ENCODE measurements at places on chromosomes 6 and 20. TPM values are rescaled to one million over a fixed set of nuclear protein-coding genes. Genes with fewer than 3 reads are reported as not detected.

BPIFA1 gene
- total RNA-seq, result 0.72 TPM

DNA sequence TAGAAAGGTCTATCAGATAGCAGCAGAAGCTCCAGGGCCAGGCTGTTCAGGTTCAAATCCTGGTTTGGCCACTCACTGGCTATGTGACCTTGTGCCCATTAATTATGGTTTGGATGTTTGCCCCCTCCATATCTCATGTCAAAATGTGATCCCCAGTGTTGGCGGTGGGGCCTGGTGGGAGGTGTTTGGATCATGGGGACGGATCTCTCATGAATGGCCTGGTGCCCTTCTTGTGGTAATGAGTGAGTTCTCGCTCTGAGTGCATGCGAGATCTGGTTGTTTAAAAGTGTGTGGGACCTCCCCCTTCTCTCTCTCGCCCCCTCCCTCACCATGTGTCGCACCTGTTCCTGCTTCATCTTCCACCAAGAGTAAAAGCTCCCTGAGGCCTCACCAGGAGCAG, 240.9 kb downstream of the LRFN2 start:
- DNase-seq, result no peak
- no peaks in the 10 kb centered on the region for H3K4me1 ChIP-seq
- no peaks in the 10 kb centered on the region for H3K27me3 ChIP-seq

DNA sequence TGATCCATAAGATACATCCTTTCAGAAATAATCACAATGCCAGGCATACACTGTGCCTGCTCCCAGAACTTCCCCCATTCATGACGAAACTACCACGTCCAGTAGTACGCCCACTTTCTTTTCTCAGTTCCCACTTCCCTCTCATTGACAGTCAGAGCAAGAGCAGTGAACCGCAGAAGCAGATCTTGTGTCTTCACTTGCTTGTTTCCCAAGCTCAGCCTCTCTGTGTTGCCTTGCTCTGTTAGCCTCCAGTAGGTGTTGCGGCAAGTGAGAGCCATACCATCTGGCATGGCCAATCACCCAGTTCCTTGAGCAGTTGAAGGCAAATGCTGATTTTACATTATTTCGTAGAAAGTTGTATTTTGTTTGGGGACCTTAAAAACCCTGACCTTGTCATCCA, 11.7 kb downstream of the UST start:
- no peak overlapping the region for H3K4me3 ChIP-seq
- H3K4me1 ChIP-seq, result peaks cover 24% of the 10 kb centered on the region
- DNase-seq, result peak; percentile 66
- no peaks in the 10 kb centered on the region for H3K36me3 ChIP-seq

DNA sequence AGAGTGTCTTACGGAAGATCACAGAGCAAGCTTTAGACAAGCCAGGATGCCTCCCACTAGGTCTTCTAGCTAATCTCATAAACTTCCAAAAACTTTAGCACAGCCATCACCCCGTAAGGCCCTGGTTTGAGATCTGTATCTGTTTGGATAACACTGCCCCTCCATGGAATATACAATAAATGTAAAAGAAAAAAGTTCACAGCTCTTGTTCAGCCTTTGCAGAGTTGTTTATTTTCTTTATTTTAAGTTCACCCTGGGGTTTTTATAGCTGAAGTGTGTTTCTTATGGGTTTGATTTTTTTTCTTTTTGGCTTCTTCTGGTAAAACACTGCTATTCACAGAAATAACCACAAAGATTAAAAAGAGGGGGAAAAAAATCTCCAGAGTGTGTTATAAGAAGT, 125.6 kb downstream of the EYA2 start:
- H3K4me3 ChIP-seq, result no peak overlapping the region
- no peaks in the 10 kb centered on the region for H3K36me3 ChIP-seq
- DNase-seq, result no peak
- H3K27me3 ChIP-seq, result no peaks in the 10 kb centered on the region
- H3K27ac ChIP-seq, result no peak overlapping the region

GRCh38 chr20:37598575-37599342, 71.1 kb upstream of the BLCAP start:
- peak; percentile 19 for DNase-seq
- H3K4me1 ChIP-seq, result peaks cover 9% of the 10 kb centered on the region
- no peaks in the 10 kb centered on the region for H3K36me3 ChIP-seq

- H3K36me3 ChIP-seq, result no peaks in the 10 kb centered on the region
- DNase-seq, result no peak
- no peak overlapping the region for H3K4me3 ChIP-seq
- no peaks in the 10 kb centered on the region for H3K4me1 ChIP-seq
Observed at GRCh38 chr6:25875563-25875905, 1.5 kb upstream of the SLC17A3 start.

DNA sequence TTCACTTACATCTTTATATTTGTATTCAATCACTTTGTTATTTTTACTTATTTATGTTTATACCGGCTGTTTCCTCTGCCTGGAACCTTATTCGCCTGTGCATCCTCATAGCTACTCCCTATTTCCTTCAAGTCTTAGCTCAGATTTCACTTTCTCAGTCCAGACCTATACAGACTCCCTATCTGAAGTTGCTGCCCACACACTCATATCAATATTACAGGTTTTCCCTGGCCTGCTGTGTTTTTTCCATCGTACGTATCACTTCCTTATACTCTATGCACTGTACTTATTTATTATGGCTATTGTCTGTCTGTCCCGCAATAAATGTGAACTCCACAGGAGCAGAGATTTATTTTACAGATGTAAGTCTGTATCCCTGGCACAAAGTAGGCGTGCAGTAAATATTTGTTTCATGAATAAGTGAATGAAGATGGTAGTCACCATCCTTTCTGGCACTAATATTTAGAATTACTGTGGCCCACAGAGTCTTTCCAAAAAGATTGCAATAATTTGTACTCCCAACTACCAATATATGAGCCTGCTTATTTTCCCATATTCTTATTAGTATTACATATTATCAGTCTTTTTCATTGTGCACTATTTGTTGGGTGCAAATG, 64.9 kb downstream of the TNFAIP3 start:
- no peaks in the 10 kb centered on the region for H3K27me3 ChIP-seq
- peaks cover 6% of the 10 kb centered on the region for H3K4me1 ChIP-seq
- no peak for DNase-seq
- no peaks in the 10 kb centered on the region for H3K36me3 ChIP-seq
- no peak overlapping the region for H3K27ac ChIP-seq

Data from stomach (tissue), 19 donors.